ENCODE measurements at places on chromosomes 7 and 10.
A peak's percentile ranks its signal among the peaks of the same experiment; 100 is the strongest.

- no peak for DNase-seq
Measured at GRCh38 chr7:146002431-146003078, 114.0 kb upstream of the CNTNAP2 start.

DNA sequence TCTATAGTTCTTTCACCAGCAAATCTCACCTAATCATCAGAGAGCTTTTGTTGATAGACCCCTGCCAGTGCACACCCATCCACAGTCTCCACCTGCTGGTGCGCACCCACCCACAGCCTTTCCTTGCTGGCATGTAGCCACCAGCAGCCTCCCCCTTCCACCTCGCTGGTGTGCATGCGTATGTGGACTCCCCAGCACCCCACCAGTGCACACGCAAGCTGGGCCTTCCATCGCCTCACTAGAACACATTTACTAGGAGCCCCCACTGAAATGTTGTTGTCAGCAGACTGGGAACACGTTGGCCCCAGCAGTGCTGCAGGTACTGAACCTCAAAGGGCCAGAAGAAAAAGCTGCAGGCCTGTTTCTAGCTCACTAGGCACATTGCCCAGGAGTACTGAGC, 104.9 kb upstream of the ZWINT start:
- no peak for DNase-seq

DNA sequence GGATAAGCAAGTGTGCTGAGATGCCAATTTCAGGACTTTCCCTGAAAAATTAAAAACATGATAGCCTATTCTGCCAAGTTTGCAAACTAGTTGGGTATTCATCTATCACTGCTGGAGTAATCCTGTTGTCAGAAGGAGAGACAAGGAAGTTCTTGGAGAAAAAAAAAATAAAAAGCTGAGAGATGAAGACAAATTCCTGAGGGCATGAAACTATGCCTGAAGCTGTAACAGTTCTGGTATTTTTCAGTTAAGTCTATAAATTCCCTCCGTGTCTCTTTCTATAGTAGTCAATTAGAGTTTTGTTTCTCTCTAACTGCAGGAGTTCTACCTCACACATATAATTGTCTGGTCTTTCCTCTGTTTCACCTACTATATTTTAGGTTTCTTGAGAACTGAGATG, 95.7 kb downstream of the DGKB start:
- DNase-seq = no peak

- DNase-seq = no peak
Measured at GRCh38 chr10:90075995-90076394, 374.6 kb downstream of the KIF20B start.

DNA sequence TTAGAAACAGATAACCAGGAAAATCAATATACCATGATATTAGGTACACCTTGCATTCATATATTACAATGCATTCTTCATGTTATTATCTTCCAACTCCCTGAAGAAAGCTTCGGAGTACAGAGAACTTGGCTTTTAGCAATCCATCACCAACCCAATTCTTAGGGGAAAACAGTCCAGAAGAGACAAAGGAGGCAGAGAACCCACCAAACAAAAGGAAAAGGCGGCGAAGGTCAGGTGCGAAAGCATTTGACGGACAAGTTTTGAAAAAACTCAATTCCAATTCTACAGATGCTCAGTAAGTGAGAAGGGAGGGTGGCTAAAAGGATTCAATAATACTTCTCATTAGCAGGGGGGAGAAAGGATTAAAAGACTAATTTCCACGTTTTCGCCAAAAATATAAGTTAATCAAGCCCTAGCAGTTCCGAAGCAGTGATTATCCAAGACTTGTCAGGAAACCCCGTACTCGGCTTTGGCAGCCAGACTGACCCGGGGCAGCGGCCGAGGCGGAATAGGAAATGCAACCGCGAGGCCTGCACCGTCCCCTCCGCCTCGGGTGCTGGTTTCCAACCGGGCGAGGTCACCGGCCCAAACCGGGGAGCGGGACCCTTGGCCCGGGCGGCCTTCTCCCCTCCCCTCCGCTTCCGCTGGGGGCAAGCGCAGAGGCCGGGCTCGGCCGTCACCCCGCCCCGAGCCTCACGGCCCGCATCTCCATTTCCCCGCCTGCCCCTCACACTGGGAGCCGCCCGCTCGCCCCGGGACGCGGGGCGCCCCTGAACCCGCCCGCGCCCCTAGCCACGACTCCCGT, 747 bp downstream of the GDI2 start:
- peak; percentile 54 for DNase-seq

DNA sequence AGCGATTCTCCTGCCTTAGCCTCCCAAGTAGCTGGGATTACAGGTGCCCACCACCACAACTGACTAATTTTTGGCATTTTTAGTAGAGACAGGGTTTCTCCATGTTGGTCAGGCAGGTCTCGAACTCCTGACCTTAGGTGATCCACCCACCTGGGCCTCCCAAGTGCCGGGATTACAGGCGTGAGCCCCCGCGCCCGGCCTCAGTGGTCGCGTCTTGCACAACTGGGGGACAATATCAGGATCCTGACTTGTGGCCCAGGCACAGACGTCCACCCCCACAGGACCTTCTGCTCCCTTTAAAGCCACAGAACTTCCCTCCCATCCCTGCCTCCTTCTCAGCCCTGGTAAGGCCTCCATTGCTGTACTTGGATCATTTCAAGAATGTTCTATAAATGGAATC, 16.8 kb upstream of the LARP4B start:
- no peak for DNase-seq

DNA sequence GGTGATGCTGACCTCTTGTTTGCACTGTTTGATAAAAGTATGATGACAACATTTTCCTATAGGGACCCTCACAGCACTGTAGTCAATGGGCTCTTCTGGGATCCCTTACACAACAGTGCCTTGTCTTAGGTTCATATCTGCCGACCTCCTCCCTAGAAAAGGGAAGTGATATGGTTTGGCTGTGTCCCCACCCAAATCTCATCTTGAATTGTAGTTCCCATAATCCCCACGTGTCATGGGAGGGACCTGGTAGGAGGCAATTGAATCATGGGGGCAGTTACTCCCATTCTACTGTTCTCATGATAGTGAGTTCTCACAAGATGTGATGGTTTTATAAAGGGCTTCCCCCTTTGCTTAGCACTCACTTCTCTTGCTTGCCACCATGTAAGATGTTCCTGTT, 23.1 kb downstream of the ZC3HAV1 start:
- no peak for DNase-seq

GRCh38 chr10:26441491-26442214, 3.5 kb downstream of the APBB1IP start:
- no peak for DNase-seq

- DNase-seq = no peak
Measured at GRCh38 chr10:89563861-89564478, 28.6 kb upstream of the SLC16A12 start.
